NCI-H510A treated with DMSO at 0.1 percent for 48 hours (cell line): ENCODE measurements at places on chromosomes 16 and 17.

DNA sequence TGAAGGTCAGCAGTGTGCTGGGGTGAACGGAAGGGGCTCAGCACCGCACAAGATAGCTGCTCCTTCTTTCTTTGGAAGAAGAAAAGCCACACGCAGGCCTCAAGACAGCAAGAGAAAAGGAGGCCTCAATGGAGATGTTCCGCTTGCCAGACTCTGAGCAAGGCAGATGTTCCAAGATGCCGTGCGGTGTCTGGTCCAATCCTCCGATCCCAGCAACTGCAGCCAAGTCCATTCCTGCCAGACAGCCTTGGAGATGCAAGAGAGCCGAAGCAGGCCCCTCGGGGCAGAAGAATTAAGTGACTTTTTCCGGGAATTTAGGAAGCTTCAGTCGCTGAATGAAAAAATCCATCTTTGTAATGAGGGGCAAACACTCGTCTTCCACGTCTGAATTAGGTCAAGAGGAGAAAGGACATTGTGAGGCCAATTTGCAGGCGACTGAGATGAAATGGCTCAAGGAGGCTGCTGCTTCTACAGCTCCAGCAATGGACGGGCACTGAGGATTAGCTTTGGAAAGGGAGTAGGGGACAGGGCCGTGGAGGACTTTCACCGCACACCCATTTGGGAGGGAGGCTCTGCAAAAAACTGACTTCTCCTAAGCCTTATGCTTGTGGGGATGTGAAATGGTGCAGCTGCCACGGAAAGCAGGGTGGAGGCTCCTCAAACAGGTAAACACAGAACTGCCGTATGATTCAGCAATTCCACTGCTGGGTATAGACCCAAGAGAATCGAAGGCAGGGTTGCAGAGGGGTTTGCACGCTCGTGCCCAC, 44.7 kb downstream of the RPH3AL start:
- no peak for DNase-seq

GRCh38 chr17:66836063-66837005, 1.4 kb downstream of the CACNG5 start:
- no peak for DNase-seq

- DNase-seq: peak; percentile 83
Measured at GRCh38 chr17:80770881-80771611, 220.6 kb upstream of the CHMP6 start.

GRCh38 chr17:3531266-3532101, 26.1 kb downstream of the TRPV3 start:
- no peak for DNase-seq

- DNase-seq: no peak
Measured at GRCh38 chr17:63837962-63838600, 4.4 kb downstream of the SMARCD2 start.

DNA sequence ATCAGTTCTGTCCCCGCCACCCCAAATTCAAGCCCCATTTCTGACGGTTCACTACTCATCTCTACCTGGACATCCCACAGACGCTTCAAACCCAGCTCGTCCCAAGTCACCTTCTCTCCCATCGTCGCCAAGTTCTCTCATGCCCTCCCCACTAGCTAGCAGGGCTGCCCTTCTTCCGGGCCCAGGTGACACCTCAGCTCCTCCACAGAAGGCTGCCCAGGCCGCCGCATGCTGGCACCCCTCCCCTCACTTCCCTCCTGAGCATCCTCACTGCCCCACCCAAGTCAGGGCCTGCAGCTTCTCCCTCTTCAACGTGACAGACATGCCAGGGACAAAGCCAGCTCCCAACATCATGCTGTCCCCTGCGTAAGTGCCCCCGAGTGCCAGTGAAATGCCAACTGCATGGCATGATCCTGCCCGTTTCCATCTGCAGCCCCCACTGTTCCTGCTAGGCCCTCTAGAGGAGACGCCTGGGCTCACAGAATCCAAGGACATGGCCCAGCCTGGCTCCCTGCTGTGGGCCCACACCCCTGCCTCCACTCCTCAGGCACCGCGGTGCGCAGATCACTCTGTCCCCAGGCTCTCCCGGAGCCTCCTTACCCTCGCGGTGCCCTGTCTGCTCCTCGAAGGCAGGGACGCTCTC, 5.9 kb downstream of the CYB561 start:
- no peak for DNase-seq

DNA sequence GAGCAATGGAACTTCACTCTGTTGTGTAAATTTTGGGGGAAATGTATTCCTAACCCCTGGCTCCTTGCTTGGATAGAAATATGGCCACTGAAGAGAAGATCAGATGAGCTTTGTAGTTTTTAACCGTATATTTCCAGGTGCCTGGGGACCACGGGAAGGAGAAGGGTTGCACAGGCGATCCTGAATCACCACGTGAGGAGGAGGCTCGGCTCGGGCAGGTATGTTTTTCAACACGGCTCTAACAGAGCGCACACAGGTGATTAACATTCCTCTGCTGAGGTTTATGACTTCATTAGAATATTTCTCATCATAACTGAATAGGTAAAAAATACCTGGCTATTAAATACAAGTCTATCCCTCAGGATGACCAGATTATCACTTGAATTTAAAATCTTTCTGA, 495.0 kb upstream of the ZFHX3 start:
- DNase-seq: no peak

DNA sequence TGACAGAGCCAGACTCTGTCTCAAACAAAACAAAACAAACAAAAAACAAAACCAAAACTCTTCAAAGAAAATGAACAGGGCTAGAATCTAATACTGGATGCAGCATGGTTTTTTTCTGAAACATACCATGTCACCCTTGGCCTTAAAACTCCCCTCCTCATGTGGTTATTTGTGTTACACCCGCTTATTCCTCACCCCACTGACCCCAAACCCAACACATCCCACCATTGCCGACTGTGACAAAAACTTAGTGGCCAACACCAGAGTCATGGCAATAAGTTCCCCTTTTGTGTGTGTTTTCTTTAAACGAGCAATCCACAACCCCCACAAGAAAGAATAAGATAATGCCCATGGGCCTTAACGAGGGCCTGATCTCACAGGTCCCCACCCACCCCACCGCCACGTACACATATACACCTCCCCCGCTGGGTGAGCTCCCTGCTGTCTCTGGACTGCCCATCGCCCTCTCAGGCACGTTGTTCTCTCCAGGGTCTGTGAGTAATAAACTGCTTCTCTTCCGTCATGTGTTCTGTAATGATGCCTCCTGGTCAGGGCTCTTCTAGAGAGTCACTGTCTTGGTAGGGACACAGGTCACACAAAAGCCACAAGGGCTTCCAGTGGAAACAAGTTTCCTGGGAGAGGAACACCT, 16.8 kb upstream of the ENGASE start:
- DNase-seq: no peak

DNA sequence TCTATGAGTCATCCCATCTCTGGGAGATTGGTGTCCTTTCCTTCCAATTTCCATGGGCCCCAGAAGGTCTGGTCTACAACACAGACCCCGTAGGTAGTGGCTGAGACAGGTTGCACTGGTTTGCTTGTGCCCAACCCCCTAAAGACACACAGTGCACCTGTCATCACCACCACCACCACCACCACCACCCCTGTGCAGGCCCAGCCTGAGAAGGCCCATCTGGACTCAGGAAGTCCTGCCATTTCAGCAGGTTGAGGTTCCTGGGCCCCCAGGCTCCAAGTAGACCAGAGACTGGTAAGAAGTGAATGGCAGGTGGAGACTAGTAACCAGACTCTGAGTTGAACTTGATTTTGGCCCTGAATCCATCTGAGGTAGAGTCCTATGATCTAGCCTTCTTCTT, 25.9 kb upstream of the PHB1 start:
- no peak for DNase-seq

DNA sequence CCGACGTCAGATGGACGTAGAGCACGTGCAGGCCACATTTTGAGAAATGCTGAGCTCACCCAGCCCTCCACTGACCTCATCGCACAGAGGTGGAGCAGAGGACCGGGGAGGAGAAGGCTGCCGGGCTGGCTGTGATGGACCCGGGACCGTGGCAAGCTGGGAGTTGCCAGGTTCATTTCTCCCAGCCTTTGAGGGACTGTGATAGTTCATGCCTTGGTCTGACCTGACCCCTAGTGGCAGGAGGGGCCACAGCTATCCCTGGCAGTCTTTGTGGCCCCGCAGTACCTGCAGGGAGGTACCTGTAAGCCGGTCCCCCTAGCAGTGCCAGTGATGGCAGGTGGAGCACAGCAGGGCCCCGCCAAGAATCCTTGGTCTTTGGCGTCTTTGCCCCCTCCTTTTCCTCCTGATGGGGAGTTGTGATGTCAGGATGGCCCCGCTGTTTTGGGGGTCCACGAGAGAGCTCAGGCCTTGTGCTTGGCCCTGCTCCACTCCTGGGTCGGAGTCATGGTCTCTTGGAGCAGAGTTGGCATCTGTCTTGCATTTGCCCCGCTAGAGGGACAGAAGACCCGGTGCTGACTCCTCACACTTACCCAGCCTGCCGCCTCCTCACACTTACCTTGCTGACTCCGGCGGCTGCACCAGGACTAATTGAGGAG, 50.4 kb downstream of the OR1D5 start:
- peak; percentile 68 for DNase-seq

DNA sequence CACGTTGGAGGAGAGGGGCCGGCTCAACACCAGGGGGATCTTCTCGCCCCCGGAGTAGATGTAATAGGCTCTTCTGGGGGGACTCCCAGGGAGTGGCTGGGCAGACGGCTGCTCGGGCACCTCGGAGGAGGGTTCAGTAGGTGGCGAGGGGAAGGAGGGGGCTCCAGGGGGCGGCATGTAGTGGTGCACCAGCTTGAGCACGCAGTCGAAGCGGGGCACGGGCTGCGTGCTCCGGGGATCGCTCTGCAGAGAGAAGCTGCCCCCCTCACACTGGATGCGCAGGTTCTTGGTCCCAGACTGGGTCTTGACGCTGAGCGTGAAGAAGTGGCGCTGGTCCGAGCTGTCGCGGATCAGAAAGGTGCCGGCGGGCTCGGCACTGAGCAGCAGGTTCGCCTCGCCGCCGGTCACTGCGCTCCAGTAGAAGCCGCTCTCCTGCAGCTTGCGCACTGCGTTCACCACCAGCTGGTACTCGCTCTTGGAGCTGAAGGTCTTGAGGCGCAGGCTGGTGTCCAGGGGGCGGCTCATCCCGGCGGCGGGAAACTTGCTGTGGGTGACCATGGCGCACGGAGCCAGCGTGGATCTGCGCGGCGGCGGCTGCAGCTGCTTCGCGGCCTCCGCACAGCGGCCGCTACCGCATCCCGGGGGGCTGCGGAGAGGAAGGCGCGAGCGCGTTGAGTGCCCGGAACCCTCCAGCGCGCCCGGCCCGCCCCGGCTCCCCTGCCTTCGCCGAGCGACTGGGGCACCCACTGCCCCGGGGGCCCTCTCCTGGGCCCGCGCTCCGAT, 1.1 kb downstream of the SOCS3 start:
- DNase-seq: no peak

- DNase-seq: no peak
Measured at GRCh38 chr16:84205976-84206691, 15.2 kb downstream of the ADAD2 start.

GRCh38 chr16:75746359-75746758, 20.1 kb upstream of the CPHXL start:
- DNase-seq: no peak

DNA sequence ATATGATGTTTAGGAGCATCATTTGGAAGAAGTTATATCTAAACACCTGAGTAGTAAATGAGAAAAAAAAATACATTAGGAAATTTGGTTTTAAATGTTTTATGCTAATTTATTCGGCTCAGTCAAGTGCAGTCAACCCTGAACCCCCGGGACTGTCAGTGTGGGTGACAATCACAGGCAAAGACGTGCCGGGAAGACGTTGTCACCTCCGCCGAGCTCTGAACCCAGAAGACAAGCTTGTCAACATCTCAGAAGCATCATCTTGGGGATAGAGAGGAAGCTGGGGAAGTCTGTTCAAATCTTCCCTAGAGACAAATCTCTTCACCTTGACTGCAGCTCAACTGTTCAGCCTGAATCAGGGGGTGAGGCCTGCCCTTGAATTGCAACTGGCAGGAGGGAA, 159.7 kb downstream of the RBFOX3 start:
- no peak for DNase-seq

- no peak for DNase-seq
Measured at GRCh38 chr16:53519417-53520091, 16.5 kb upstream of the AKTIP start.

- DNase-seq: no peak
Measured at GRCh38 chr17:43986225-43986981, 18.0 kb upstream of the NAGS start.

DNA sequence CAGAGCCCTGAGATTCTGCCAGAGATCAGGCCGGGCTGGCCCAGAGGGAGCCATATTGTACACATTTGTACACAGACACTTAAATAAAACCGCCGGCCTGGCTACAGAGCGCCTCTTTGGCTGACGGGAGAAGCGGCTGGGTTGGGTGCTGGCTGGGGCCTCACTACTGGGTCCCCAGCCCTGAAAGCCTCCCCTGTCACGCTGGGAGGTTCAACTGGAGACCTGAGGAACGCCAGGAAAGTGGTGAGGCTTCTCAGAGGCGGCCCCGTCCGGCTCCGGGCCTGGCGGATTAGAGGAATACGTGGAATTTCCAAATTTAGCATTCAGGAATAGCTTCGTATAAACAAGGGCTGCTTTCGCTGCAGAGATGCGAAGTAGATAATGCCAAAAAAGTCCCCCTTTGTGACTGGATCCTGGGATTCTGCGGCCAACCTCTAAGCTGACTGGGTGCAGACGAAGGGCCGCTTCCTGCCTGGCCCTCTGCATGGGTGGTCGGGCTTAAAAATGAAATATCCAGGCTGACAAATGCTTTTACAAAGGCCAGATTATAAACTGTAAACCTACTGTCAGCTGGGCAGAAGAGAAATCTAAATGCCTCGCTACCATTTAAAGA, 252.4 kb downstream of the IRF8 start:
- DNase-seq: no peak

DNA sequence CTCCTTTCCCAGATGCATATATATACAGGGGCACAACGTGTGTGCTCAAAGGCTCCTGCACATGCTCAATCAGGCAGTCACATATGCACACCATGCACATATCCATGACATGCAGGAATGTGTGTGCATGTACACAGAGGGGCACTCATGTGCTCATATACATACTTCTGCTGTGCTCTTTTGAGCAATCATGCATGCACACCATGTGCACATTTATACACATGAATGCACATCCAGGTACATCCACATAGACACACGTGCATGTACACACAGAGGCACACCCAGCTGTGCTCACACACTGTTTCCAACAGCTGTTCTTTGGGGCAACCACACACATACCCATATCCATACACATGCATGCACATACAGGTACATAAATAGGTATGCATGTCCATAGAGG, 165.3 kb downstream of the SALL1 start:
- DNase-seq: no peak

DNA sequence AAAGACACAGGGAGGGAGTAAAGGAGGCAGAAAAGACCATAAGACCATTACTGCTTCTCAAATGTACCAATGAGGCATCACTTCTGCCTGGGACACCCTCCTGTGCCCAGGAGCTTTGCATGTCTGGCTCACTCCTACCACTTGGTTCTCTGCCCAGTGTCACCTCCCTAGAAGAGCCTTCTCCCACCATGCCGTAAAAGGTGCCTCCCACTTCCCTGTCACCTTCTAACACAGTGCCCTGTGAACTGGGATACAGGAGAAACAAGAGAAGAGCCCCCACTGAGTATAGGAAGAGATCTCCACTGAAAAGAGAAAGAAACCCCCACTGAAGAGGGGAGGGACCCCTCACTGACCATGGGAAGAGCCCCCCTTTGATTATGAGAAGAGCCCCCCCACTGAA, 484.7 kb downstream of the SOX9 start:
- no peak for DNase-seq
